ENCODE measurements at places on chromosomes 4 and X.

DNA sequence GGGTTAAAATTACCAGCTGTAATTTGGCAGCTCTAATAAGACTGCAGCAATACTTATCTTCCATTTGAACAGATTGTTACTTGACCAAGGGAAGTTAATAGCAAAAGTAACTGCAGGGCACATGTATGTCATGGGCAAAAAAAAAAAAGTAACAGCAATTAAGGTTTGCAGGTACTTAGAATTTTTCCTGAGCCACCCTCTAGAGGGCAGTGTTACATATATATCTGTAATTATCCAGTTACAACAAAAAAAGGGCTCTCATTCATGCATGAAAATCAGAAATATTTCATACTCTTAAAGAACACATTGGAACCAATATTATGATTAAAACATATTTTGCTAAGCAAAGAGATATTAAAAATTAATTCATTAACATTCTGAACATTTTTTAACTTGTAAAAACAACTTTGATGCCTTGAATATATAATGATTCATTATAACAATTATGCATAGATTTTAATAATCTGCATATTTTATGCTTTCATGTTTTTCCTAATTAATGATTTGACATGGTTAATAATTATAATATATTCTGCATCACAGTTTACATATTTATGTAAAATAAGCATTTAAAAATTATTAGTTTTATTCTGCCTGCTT, 25.1 kb downstream of the XIAP start:
- DNase-seq: peak; percentile 40

DNA sequence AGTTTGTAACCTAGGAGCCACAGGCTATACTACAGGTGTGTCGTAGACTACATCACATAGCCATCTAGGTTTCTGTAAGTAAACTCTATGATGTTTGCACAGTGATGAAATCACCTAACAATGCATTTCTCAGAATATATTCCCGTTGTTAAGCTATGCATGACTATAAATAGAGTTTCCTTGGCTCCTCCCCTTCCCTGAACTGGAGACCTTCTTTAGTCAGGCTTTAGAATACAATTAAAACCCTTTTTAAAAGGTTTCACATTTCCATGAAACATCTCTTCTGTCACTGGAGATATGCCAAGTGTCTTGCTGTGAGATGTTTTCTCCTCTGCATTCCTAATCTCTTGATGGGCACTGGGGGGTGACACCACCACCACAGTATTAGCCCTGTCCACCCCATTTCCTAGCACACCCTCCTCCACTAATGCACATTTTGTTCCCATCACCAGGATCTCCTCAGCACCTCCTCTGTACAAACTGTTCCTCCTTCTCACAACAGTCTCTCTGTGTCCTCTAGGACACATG, 334.6 kb upstream of the CPEB2 start:
- DNase-seq: no peak

DNA sequence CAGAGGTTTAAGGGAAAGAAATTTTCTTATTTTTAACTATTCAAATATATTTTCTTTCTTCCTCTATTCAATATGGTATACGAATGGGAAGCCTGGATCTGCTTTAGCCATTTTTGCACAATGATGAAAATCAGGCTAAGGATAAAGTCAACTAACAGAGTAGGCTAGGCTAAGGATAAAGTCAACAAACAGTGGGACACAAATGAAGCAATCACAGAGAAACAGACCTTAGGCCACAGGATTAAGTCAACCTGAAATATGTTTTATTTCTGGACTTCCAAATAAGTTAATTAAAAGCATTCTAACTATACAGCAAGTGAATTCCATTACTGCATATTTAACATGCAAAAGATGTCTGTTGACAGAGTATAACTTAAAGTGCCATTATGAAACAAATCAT, 17.0 kb downstream of the DYNLT3 start:
- no peak for DNase-seq

DNA sequence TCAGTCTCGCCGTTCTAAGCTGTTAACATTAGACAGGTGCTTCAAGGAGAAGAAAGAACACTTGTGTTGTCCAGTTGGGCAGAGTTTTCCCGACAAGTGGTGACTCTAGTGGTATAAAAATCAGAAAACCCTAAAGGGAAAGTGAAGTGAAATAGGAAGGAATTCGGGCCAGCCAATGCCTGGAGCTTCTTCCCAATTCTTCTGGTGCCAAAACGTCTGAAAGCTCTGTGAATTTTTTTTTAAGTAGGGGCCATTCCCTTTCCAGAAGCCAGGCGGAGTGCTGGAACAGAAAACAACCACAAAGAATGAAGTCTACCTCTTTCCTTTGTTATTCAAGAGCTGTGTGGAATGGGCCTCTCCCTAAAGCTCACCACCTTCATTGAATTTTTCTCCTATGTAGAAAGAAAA, 43.1 kb upstream of the PPARGC1A start:
- DNase-seq: no peak

- DNase-seq: no peak
These were observed 377.9 kb upstream of the EMCN start for GRCh38 chr4:100895556-100896197.

DNA sequence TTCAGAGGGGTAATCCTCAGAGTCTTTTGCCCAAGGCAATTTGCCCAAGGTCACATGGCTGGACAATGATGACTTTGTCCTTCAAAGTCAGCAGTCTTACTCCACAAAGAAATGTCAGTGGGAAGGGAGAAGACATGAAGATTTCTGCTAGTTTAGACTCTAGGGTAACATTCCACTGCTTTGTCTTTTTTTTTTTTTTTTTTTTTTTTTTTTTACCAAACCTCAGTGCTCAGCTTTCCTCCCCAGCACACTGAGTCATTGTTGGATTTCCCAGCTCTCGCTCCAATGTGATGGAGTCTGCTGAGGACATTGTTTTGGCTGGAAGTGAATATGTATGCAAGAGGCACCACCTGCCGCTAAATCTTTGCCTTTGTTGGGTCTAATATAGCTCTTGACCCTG, 7.2 kb upstream of the C1QTNF7 start:
- DNase-seq: no peak

GRCh38 chr4:170420255-170420693, 330.5 kb upstream of the AADAT start:
- no peak for DNase-seq

- DNase-seq: no peak
These were observed 14.5 kb downstream of the CLCN4 start for GRCh38 chrX:10171249-10171648.

GRCh38 chr4:153022241-153022715, 86.2 kb downstream of the FHDC1 start:
- peak; percentile 4 for DNase-seq

DNA sequence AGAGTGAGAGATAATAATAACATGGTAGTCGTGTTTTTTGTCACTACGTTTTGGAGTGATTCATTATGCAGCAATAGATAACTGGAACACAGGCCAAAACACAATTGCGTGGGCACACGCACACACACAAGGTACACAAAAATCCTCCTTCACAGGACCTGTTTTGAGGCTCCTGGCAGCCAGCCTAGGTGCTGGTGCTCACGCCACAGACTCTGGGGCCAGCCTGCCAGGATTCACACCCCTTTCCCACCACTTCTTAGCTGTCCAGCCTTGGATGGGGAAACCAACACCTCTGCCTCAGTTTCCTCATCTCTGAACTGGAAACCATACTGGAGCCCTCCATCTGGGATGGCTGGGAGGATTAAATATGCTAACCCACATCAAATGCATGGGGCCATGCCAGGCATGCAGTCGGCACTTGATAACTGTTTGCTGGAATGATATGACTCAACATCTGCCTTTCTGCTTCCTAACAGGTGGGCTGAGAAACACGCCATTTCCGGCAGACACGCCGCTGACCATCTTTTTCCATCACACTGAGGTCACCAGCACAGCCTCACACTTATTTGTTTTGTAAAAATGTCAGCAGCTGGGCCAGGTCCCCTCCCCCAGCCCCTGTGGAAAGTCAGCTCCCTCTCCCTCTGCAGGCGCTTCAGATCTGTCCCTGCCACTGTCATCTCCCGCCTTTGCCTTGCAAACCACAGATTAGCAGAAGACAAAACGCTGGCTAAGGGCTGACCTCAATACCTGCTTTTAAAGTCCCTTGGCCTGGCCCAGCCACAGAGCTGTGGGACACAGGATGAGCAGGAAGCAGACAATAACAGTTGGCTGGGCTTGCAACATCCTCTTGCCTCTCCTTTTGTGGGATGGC, 237.5 kb downstream of the BCOR start:
- no peak for DNase-seq

GRCh38 chr4:164108971-164109370, 614.5 kb downstream of the TMA16 start:
- DNase-seq: no peak

- no peak for DNase-seq
These were observed 90.0 kb downstream of the MAGEE1 start for GRCh38 chrX:76517544-76517943.

GRCh38 chr4:3658530-3658913, 107.7 kb upstream of the ADRA2C start:
- no peak for DNase-seq

DNA sequence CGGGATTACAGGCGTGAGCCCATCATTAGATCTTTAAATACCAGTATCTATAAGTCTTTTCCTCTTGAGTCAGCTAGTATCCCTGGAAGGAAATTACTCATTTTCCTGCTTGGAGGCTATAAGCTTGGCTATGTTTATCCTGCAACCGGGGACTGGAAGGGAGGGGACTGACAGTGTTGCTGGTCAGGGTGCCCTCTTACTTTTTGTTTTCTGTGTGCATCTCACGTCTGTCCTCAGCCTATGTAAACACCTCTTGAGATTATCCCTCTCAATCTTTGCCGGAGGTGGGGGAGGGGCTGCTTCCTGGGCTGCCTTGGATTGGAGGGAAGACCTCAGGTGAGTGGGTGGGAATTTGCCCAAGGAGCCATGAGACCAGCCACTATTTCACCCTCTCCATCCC, 37.0 kb downstream of the HTT start:
- DNase-seq: no peak

DNA sequence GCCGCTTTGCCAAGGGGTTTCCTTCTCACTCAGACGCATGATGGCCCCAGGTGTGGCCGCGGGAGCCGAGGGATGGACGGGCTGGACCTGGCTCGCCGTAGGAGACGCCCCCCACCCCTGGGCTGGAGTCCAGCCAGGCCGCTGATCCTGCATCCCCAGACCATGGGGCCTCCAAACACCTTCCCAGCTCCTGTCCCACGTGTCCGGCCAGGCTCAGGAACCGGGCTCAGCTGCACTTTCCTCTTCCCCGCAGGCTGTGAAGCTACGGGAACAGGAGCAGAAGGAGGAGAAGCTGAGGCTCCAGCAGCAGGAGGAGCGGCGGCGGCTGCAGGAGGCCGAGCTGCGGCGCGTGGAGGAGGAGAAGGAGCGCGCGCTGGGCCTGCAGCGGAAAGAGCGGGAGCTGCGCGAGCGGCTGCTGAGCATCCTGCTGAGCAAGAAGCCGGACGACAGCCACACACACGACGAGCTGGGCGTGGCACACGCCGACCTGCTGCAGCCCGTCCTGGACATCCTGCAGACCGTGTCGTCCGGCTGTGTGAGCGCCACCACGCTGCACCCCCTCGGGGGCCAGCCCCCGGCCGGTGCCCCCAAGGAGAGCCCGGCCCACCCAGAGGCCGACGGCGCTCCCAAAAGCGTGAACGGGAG, 9.1 kb downstream of the AKAP17A start:
- no peak for DNase-seq

DNA sequence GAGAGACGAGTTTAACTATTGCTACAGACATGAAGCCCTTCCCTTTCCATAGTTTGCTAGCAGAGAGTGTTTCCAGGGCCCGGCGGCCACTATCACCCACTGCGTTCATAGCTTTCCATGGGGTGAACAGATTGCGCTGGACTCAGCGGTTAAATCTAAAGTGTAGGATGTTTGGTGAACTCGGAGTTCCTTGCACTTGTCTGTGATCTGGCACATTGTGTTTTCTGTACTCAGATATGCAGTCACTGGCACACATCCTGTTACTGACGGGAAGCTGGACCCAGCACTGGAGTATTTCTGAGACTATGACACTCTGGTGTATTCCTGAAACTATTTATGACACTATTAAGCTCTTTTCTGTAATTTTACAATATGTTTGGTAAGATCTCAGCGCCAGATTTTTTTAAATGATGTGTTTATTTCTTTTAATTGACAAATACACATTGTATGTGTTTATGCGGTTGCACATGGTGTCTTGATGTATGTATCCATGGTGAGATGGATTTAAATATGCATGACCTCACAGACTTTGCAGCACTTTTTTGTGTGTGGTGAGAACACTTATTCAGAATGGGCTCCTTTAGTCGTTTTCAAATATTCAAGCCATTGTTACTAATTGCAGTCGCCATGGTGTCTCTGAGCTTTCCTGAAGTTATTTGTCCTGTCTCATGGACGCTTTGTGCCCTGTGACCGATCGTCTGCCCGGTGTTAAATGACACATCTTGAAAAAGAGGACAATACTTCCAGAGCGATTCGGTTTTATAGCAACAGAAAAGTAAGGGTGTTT, 14.1 kb downstream of the CD99 start:
- DNase-seq: no peak

GRCh38 chr4:174036576-174036975, 246.9 kb downstream of the FBXO8 start:
- no peak for DNase-seq

DNA sequence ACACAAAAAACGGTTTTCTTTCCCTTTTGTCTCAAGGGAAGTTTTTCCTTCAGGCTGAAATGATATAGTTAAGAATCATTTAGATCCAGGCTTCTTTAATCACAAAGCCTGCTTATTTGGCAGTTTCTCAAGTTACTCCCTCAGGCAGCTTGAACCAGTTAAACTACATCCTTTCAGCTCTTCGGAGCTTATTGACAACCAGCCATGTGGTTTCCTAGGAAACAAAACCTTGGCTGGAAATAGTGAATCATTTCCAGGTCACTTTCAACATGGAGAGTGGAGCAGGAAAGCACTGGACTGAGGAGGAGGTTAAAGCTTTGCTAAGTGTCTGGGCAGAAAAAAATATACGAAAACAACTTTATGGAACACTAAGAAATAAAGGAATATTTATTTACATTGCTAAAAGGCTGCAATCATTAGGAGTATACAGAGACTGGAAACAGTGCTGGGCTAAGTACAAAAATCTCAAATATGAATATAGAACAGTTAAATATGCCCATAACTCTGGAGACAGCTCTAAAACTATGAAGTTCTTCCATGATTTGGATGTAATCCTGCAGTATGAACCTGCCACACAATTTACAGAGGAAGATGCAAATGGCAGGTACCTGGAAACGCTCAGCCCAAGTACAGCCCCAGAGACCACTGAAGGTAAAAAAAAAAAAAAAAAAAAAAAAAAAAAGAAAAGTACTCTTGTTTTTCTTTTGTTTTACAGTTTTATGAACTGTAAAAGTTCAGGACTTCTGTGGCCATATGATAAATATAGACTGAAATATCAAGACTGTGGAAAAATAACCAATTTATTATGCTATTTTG, 23.2 kb upstream of the AASDH start:
- DNase-seq: peak; percentile 41

GRCh38 chr4:122091397-122091796, 60.7 kb upstream of the BLTP1 start:
- DNase-seq: no peak

- DNase-seq: peak; percentile 13
These were observed 1.3 kb downstream of the CHST7 start for GRCh38 chrX:46574774-46575381.

Data from NCI-H1417 treated with DMSO at 0.1 percent for 48 hours (cell line).